NCI-H748 treated with DMSO at 0.1 percent for 48 hours (cell line): ENCODE measurements at places on chromosomes 2 and 18.

DNA sequence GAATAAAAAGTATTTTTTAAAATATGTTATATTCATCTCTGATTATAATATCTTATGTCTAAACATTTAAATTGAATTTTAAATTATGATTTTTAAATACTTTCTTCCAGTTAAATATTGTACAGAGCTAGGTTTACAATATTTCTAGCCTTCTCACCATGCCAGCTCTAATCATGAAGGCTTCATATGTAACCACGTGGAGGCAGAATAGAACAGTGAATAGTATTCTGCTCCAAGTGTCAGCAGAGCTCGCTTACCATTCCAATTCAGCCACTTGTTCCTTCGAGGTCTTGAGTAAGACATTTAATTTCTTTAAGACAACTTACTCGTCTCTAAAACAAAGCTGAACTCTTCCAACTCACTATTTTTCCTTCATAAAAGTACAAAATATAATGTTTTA is 871.8 kb downstream of the SUCLG1 start:
- no peak for DNase-seq

GRCh38 chr2:179685146-179685545 is 176.3 kb downstream of the ZNF385B start:
- no peak for DNase-seq

GRCh38 chr2:42168459-42169099 is 574 bp upstream of the EML4 start:
- no peak for DNase-seq

- DNase-seq = no peak
These were observed 150.0 kb downstream of the DYSF start for GRCh38 chr2:71603311-71603811.

GRCh38 chr2:99487906-99488305 is 1.9 kb downstream of the REV1 start:
- no peak for DNase-seq

GRCh38 chr2:8510519-8510918 is 171.3 kb upstream of the ID2 start:
- no peak for DNase-seq

DNA sequence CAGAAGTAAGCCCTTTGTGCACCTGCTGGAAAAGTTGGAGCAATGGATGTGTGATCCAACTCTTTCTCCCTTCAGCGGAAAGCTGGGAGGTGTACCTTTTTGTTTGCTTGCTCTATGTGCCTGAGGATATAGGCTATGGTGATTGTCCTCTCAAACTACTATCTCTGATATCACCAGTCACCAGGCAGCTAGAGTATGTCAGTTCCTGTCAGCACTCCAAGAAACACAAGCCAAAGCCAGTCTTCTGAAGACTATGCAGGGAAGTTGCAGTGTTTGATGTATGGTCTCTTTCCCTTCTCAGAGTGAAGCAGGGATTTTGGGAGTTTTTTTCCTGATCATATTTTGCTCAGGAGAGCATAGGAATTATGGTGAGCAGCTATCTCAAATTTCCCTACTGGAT is 146.4 kb downstream of the PTH2R start:
- no peak for DNase-seq

DNA sequence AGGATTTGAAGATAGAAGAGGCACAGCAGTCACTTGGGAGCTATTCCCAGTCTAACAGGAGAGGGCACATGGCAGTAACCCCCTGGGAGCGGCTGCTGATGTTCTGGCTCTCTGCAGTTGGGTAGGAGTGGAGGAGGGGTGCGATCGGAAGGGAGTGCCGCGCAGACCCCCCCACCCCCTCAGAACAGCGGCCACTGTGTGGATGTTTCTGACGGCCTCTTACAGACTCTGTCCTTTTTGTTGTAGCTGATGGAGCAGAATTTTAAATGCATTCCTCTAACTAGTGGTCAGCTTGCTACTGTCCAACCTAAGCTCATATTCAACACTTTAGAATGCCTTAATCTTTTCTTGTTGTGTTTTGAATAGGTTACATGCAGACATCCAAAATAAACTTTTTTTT is 127.9 kb downstream of the AGAP1 start:
- no peak for DNase-seq

DNA sequence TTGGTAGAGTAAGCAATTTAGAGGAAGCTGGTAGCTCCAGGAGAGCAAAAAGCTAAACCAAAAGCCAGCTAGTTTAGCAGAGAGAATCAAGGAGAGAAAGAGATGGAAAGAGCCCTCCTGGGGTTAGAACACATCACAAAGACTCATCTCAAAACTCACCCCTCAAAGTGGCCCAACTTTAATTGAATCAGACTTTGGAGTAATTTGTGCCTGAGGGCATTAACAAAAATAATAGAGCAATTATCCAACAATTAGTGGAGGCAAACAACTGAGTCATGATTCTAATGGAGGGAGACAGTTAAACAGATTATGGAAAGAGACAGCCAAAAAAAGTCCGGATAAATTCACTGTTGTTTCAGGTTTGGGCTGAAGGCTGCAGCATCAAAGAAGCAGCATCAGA is 417.4 kb downstream of the KCNJ3 start:
- no peak for DNase-seq

GRCh38 chr2:224145751-224146355 is 106.8 kb upstream of the SERPINE2 start:
- no peak for DNase-seq

DNA sequence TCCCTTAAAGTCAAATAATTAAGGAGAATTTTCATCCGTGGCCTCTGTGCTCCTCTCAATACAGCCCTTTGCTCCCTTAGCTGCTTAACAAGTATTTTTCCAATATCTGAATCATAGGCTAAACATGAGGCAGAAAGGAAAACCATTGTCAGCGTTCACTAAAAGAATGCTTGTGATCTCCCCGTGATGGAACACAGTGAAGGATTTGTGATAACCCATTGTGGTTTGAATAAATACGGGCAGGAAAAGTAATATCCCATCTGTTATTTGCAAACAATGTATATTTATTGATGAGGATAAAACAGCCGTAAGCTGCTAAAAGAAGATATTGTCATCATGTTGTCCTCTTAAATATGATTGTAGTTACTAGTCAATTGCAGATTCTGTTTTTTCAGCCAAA is 258.1 kb downstream of the NAPG start:
- no peak for DNase-seq
